ENCODE measurements at places on chromosomes 3 and 15.

- no peak for DNase-seq
Measured at GRCh38 chr3:2036076-2036475, 62.6 kb upstream of the CNTN4 start.

DNA sequence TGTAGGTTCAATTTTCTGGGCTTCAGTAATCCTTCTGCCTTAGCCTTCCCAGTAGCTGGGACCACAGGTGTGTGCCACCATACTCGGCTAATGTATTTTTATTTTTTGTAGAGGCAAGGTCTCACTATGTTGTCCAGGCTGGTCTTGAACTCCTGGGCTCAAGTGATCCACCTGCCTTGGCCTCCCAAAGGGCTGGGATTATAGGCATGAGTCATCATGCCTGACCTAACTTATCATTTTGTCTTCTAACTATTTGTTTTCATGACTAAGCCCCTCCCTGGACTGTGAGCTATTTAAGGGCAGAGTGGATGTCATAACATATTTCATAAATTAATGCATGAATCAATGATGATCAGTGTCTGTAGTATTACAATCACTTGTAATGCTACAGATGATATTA lies 56.1 kb upstream of the PIAS1 start:
- DNase-seq, result no peak

- DNase-seq, result peak; percentile 63
Measured at GRCh38 chr3:119604878-119605277, 7.2 kb downstream of the PLA1A start.

GRCh38 chr15:101031213-101031612 lies 112.1 kb downstream of the LRRK1 start:
- no peak for DNase-seq

- DNase-seq, result no peak
Measured at GRCh38 chr3:43907508-43907858, 216.7 kb downstream of the ABHD5 start.
